ENCODE measurements at places on chromosomes 1 and 21. TPM values are rescaled to one million over a fixed set of nuclear protein-coding genes. Genes with fewer than 3 reads are reported as not detected.

Gene CD84
- 10.1 TPM for total RNA-seq

Gene CFHR3
- total RNA-seq = not detected

Gene CD58
- total RNA-seq = 12.7 TPM

Gene OR2T11
- under 0.01 TPM for total RNA-seq

Gene FAM110D
- 0.38 TPM for total RNA-seq

Gene LRRIQ3
- 1.4 TPM for total RNA-seq

Gene ITGB2
- total RNA-seq = 134 TPM

Gene HHAT
- 3.7 TPM for total RNA-seq

Gene GBP4
- 14.8 TPM for total RNA-seq

Gene AGMAT
- 3.8 TPM for total RNA-seq

Gene COL9A2
- 3.4 TPM for total RNA-seq

Gene PCP4
- total RNA-seq = 2.1 TPM

Gene S100A8
- 291 TPM for total RNA-seq

Gene MORN1
- total RNA-seq = 5.7 TPM

Gene KRTAP11-1
- 0.09 TPM for total RNA-seq

Gene OR11L1
- not detected for total RNA-seq

Gene FCRL2
- 0.33 TPM for total RNA-seq

Gene CD34
- total RNA-seq = 6.4 TPM

Gene PATJ
- 8.6 TPM for total RNA-seq

Gene JMJD4
- 17.8 TPM for total RNA-seq

Gene G0S2
- total RNA-seq = 2.8 TPM

Gene HTR6
- total RNA-seq = not detected

Gene KCNC4
- total RNA-seq = 3.0 TPM

Gene CRYBG2
- 0.76 TPM for total RNA-seq

Gene PLPP3
- total RNA-seq = 30.8 TPM

Gene PTGER3
- total RNA-seq = 0.57 TPM

Gene ISG15
- total RNA-seq = 338 TPM
